ENCODE measurements at places on chromosomes 12 and 14.

GRCh38 chr12:13167226-13167625 is 29.3 kb upstream of the EMP1 start:
- DNase-seq: no peak

GRCh38 chr12:92951006-92951405 is 21.9 kb upstream of the EEA1 start:
- DNase-seq: no peak

DNA sequence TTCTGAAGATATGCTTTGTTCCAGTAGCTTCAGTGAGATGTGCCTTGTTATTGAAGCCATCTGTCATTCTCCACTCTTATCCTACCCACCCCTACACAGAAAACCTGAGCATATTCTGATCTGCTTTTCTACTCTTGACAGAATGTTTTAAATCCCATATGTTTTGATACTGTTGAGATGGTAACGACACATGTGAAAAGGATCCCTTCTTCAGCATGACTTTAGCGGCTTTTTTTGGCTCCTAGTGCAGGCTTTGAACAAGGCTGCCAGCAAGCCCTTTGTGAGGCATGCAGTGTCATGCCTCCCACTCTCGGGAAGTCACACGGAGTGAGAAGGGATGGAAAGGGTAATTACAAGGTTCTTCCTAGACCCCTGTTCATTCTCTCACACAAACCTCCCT is 228.8 kb upstream of the RGS6 start:
- DNase-seq: no peak

DNA sequence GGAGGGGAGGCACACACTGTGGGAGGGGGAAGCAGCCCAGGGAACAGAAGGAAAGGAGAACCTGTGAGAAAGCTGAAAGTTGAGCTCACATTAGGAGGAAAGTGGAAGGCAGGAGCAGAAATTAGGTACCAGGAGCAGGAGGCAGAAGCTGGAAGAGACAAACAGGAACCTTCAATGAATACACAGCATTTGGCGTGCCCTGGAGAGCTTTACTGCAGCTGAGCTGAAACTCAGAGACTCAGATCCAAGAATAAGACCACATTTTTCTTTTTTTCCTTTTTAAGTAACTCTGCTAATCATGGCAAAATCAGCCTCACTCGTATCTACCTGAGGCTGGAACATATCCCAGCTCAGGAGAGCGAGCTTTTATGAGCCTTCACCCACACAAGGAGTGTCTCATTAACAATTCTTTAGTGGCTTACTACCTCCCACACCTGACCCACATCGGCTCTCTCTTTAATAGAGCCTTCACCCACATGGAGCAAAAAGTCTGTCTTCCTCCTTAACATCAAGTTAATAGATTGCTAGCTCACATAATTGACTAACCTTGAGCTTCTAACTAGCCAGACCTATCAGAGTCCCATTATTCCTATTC is 18.2 kb upstream of the CERS5 start:
- DNase-seq: no peak

DNA sequence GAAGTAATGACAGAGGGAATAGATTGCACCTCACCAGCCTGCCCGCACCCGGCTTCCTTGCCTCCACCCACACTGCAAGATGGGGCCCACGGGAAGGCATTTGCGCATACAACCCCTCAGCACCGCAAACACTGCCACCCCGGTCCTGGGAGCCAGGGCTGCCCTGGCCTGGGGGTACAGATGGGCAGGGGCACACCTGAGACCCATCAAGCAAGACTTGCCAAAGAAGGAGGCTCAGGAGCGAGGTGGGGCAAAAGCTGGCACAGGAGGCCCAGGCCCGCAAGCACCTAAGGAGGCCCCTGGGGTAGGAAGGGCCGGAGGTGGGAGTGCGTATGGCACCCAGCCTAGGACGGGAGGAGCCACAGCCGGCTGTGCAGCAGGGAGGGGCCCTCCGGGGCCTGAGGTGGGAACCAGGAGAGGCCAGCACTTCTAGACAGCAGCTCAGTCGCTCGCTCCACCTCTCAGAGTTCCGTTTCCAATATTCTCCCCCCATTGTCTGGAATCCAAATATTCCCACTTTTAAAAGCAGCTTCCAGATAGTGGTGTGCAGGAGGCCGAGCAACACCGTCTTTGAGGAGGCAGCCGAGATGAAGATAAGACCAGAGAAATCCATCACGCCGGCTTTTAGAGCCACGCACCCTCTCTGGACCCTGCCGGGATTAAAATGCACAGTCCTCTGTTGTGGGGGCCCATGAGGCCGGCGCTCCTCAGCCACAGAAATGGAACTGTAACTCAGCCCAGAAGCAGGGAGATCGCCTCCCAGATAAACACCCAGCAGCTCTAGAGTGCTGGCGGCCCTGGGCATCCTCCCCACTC is 12.2 kb upstream of the C14orf180 start:
- no peak for DNase-seq
